ENCODE measurements at places on chromosomes 3 and 15.

GRCh38 chr3:23811919-23812318 lies 6.2 kb downstream of the UBE2E1 start:
- DNase-seq, result no peak

- no peak for DNase-seq
Measured at GRCh38 chr15:57442335-57442734, 66.0 kb downstream of the CGNL1 start.

DNA sequence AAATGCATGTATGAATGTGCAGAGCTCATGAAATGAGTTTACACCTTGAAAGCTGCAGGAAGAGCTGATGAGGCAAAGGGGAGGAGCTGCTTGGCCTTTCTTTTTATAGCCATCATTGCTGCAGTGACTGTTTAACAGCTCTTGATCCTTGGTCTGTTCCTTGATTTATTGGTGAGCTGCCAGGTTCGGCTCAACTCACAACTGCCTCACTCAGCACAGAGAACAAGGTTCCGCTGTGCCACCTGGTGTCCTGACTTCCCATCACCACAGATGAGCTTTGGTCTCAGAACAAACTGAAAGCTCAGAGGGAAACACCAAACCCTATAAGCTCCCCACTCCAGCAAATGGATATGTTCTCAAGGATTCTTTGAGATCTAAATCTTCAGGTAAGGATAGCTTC lies 626.1 kb downstream of the MAGI1 start:
- DNase-seq, result no peak

GRCh38 chr15:86399041-86399954 lies 319.6 kb downstream of the AGBL1 start:
- DNase-seq, result no peak

GRCh38 chr3:132563420-132564069 lies 33.5 kb upstream of the ACKR4 start:
- no peak for DNase-seq

GRCh38 chr3:89923921-89924610 lies 816.6 kb downstream of the EPHA3 start:
- DNase-seq, result no peak

DNA sequence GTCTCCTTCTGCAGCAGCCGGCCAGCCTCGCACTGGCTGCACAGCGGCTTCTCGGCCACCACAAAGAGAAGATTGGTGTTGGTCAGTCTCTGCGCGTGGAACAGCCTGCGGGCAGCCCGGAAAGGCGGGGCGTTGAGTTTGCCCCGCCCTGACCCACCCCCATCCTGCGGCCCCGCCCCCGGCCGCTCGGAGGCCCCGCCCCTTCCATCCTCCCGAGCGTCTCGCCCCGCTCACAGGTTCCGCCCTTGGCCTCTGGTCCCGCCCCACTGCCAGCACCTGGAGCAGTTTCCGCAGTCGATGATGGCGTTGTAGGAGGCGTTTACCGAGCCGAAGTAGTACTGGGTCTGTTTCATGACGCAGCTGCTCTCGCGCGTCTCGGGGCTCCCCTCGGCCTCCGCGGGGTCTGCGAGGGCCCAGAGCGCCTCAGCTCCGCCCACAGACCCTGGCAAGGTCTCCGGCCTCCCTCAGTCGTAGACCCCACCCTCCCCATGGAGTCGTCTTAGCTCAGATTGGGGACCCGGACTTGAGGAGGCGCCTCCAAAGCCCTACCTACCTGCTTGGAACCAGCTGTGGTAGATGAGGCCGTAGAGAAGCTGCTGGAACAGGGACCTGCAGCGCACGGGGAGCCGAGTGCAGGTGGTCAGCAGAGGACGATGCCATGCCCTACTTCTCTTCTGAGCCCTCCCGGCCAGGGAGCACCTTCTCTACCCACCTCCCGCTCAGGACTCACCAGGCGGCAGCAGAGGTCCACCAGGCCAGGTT lies 5.9 kb upstream of the TMEM115 start:
- peak; percentile 81 for DNase-seq

DNA sequence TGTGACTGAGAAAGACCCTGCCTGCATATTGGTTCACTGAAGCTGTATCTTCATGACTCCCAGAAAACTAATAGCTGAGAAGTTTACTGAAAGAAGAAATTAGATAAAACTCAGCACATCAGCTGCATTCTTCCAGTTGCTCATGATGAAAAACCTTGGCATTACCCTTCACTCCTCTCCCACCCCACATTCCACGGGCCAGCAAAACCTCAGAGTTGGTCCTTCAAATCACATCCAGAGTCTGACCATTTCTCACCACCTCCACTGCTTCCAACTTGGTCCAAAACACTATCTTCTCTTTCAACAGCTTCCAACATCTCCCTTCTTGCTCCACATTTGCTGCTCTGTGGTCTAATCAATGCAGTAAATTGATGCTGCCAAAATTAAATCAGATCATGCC lies 97.1 kb downstream of the CD47 start:
- no peak for DNase-seq

GRCh38 chr3:97656638-97657037 lies 107.9 kb upstream of the ARL6 start:
- no peak for DNase-seq

DNA sequence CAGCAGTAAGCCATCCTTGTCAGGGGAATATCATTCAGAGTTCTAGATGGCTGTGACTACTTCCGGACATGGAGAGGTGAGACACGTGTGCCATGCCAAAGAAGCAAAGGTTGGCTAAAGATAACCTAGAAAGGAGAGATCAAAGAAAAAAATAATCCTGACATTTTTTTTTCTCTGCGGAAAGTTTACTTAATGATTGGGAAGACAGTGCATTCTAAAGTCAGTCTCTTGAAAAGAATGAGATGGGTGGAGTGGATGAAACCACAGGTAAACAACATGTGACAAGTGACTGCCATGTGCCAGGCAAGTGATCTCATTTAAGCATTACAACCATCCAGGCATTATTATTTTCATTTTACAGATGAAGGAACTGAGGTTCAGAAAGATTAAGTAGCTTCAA lies 436.6 kb downstream of the SOX2 start:
- DNase-seq, result no peak
